ENCODE measurements at places on chromosomes 12 and 14.

- no peak overlapping the region for H3K27ac ChIP-seq
- H3K36me3 ChIP-seq: peaks cover 1% of the 10 kb centered on the region
- DNase-seq: no peak
- H3K27me3 ChIP-seq: no peaks in the 10 kb centered on the region
- H3K4me3 ChIP-seq: no peak overlapping the region
- H3K4me1 ChIP-seq: peaks cover 8% of the 10 kb centered on the region
Observed at GRCh38 chr14:79652513-79653307, 558.6 kb downstream of the DIO2 start.

- no peaks in the 10 kb centered on the region for H3K36me3 ChIP-seq
- H3K4me1 ChIP-seq: peaks cover 2% of the 10 kb centered on the region
- H3K27ac ChIP-seq: no peak overlapping the region
- no peak overlapping the region for H3K4me3 ChIP-seq
Observed at GRCh38 chr12:94670898-94671297, 20.5 kb upstream of the TMCC3 start.

DNA sequence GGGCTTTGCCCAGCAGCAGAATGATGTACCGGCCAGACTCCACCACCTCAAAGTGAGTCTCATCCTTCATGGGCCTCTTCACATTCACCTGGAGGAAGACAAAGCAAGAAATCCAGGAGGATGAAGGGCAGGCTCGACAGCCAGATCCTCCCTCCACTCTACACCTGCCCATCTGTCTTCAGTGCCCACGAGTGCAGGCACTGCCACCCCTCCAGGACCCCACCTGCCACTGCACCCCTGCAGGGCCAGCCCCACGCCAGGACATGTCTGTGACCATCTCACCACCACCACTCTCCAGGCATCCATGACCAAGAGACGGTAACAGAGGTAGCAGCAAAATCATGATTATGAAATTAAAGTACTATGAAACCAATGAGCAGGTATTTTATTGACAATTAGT is 84.3 kb upstream of the ANO2 start:
- no peaks in the 10 kb centered on the region for H3K36me3 ChIP-seq
- H3K27ac ChIP-seq: no peak overlapping the region
- DNase-seq: no peak
- no peak overlapping the region for H3K4me3 ChIP-seq

GRCh38 chr12:76299536-76300296 is 48.5 kb downstream of the BBS10 start:
- H3K27ac ChIP-seq: no peak overlapping the region
- no peak for DNase-seq
- H3K4me1 ChIP-seq: no peaks in the 10 kb centered on the region

DNA sequence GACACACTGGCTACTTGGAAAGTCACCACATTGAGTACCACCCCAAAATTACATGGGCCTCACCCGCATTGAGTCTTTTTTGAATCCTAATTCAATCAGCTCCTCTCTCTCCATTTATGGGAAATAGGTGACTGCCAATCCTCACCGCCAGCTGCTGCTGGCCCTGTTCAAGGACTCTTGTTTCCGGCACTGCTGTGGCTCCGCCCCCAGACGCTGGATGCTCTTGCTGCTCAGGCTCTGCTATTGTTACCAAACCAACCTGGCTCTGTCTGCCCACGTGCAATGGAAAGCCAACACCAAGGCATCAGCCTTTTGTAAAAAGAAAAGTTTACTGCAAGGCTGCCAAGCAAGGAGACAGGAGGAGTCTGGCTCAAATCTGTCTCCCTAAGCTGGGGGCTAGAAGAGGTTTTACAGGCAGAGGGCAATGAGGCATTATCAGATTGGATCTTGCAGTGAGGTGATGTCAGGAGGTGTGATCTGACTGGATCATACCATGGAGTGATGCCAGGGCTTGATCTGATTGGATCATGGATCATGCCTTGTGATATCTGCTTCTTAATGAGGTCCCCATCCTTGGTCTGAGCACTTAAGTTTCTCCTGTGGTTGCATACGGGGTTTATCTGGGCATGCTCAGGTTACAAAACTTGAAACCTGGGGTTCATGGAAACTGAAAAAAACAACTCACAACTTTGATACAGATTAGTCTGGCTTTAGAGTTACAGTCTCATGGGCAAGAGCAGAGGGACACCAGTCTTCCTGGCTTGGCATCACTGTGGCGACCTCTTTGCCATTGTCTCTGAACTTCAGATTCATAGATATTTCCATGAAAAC is 117.1 kb upstream of the SLC35F4 start:
- H3K4me3 ChIP-seq: no peak overlapping the region
- H3K4me1 ChIP-seq: peaks cover 3% of the 10 kb centered on the region
- no peak overlapping the region for H3K27ac ChIP-seq
- H3K36me3 ChIP-seq: no peaks in the 10 kb centered on the region

DNA sequence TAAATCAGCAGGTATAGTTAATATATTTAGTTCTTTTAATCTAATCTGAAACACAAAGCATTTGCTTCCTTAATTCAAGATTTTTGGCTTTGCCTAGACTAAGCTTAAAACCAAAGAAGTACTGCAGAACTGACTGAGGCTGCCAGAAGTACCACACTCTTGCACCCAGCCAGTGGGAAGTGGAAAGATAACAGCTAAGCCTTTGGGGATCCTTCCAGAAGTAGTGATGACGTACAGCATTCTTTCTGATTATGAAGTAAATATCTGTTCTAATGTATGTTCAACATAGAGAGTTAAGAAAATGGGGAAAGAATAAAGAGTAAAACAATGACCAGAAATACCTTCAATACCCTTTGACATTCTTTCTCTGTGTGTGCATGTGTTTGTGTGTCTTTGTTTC is 19.3 kb downstream of the NTF3 start:
- no peak for DNase-seq
- H3K27me3 ChIP-seq: peaks cover 41% of the 10 kb centered on the region
- no peak overlapping the region for H3K27ac ChIP-seq
- no peak overlapping the region for H3K4me3 ChIP-seq
- no peaks in the 10 kb centered on the region for H3K4me1 ChIP-seq

GRCh38 chr12:51484119-51484518 is 59.5 kb downstream of the SLC4A8 start:
- H3K4me3 ChIP-seq: no peak overlapping the region
- H3K27ac ChIP-seq: no peak overlapping the region
- peaks cover 8% of the 10 kb centered on the region for H3K27me3 ChIP-seq

- no peak for DNase-seq
- H3K4me3 ChIP-seq: no peak overlapping the region
- no peak overlapping the region for H3K27ac ChIP-seq
- peaks cover 7% of the 10 kb centered on the region for H3K4me1 ChIP-seq
- H3K36me3 ChIP-seq: no peaks in the 10 kb centered on the region
Observed at GRCh38 chr12:110923692-110924334, 3.4 kb upstream of the MYL2 start.

DNA sequence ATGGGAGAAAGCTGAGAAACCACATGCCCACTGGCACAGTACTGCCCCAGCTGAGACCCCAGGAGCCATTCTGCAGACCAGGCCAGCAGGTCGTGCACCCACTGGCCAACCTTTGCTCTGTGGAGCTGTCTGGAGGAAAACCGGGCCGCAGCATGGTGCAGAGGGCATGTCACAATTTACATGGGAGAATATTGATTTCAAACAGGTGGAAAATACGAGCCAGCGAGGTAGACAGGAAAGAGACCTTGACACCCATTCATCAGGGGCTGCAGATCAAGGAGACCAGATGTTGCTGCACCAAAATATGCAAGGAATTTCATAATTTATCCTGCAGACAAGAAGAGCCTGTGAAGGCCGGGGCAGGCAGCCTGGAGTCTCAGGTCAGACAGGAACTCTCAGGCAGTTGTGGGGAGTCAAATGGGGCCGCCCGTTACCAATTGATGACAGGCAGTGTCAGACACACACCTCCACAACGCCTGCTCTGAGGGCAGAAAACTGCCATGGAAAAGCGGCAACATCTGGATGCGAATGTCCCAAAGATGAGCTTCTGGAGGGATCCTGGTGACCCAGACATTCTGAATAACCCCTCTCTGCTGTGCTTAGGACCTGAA is 74.6 kb upstream of the BCL11B start:
- peaks cover 17% of the 10 kb centered on the region for H3K4me1 ChIP-seq
- peak overlapping the region; percentile 12 for H3K4me3 ChIP-seq
- H3K27me3 ChIP-seq: no peaks in the 10 kb centered on the region
- no peaks in the 10 kb centered on the region for H3K36me3 ChIP-seq
- peak overlapping the region; percentile 73 for H3K27ac ChIP-seq

GRCh38 chr12:7073946-7074345 is 13.4 kb downstream of the C1S start:
- H3K36me3 ChIP-seq: no peaks in the 10 kb centered on the region
- peaks cover under 1% of the 10 kb centered on the region for H3K4me1 ChIP-seq
- no peak overlapping the region for H3K4me3 ChIP-seq
- H3K27ac ChIP-seq: no peak overlapping the region
- DNase-seq: no peak
- peaks cover 26% of the 10 kb centered on the region for H3K27me3 ChIP-seq

DNA sequence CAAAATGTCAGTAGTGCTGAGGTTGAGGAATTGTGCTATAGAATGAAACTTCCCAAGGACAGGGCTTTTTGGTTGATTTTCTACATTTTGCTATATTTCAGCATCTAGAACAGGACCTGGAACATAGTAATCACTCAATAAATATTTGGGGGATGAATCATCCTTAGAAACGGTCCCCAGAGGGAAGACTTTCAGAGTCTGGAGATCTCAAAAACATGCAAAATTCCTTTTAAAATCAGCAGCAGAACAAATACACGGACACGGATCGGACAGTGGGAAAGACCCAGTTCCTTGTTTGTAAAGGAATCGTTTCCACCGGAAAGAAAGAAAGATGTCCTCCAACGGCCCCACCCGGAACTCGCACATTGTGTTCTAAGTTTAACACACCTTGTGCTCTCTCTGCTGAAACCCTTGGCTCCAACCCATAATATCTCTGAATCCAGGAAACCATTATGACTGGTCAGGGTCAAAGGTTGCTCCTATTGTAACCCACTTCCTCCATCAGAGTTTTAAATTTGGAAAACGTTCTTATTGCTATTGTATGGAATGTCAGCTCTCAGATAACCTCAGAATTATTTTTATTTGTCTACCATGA is 617.2 kb downstream of the MED13L start:
- H3K4me3 ChIP-seq: no peak overlapping the region
- no peak for DNase-seq
- H3K27ac ChIP-seq: no peak overlapping the region
- peaks cover 3% of the 10 kb centered on the region for H3K27me3 ChIP-seq

- H3K4me1 ChIP-seq: no peaks in the 10 kb centered on the region
- no peak overlapping the region for H3K4me3 ChIP-seq
- H3K27ac ChIP-seq: no peak overlapping the region
Observed at GRCh38 chr14:65958664-65959562, 527.3 kb upstream of the CCDC196 start.

DNA sequence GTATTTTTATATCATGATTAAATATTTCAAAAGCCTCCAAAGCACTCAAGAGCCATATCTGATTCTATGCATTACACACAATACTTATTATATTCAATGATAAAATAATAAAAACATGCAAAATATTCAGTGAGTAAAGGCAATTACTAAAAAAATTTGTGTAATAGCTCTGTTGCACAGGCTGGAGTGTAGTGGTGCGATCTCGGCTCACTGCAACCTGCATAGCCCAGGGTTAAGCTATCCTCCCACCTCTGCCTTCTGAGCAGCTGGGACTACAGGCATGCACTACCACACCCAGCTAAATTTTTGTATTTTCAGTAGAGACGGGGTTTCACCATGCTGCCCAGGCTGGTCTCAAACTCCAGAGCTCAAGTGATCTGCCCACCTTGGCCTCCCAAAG is 45.4 kb downstream of the SBNO1 start:
- H3K4me1 ChIP-seq: no peaks in the 10 kb centered on the region
- H3K36me3 ChIP-seq: peaks cover 34% of the 10 kb centered on the region
- no peak overlapping the region for H3K27ac ChIP-seq
- H3K4me3 ChIP-seq: no peak overlapping the region
- no peaks in the 10 kb centered on the region for H3K27me3 ChIP-seq

- no peaks in the 10 kb centered on the region for H3K27me3 ChIP-seq
- H3K36me3 ChIP-seq: no peaks in the 10 kb centered on the region
- no peak for DNase-seq
- no peak overlapping the region for H3K4me3 ChIP-seq
- no peak overlapping the region for H3K27ac ChIP-seq
Observed at GRCh38 chr14:100404419-100404818, 81.3 kb downstream of the SLC25A47 start.

DNA sequence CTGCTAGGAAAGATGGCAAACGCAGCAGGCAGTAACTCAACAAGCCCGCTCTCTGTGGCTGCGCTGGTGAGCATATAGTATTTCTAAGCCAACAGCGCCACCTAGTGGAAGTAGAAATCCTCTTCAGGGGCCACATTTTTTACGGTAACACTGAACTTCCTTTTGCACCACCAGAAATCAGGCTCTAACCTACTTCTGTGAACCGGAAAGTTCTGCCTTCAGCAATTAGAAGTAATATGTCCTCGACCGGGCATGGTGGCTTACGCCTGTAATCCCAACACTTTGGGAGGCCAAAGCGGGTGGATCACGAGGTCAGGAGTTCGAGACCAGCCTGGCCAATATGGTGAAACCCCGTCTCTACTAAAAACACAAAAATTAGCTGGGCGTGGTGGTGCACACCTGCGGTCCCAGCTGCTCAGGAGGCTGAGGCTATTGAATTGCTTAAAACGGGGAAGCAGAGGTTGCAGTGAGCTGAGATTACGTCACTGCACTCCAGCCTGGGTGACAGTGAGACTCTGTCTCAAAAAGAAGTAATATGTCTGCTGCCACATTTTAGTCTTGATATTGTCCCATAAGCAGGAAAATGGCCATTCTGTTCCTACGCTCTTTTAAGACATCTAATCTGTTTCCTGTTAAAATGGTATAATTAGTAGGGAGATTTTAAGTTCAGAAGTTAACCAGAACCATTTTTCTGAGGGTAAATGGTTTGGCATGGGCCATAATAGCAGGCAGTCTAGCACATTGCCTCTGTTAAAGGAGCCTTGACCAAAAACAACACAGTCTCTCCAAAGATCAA is 26.8 kb downstream of the APOBEC1 start:
- H3K4me1 ChIP-seq: peaks cover 6% of the 10 kb centered on the region
- H3K36me3 ChIP-seq: no peaks in the 10 kb centered on the region
- peak; percentile 82 for DNase-seq
- peaks cover 8% of the 10 kb centered on the region for H3K27me3 ChIP-seq

DNA sequence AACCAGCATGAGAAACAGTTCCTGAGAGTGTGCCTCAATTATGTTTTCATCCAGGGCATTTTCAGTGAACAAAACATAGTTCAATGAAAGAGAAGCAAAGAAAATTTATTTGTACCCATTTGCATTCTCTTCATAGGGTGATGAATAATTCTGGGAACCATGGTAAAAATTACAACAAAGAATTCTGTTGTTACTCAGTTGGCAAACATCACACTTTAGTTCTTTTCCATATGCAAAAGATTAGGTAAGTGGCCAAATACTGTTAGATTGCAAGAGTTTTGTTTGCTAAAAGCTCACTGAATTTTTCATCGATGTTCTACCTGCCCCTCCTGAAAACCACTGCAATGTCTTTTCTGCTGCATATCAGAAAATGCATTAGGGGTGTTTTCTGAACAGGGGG is 132.4 kb upstream of the RGS6 start:
- H3K27ac ChIP-seq: no peak overlapping the region
- H3K36me3 ChIP-seq: no peaks in the 10 kb centered on the region
- H3K4me1 ChIP-seq: peaks cover 8% of the 10 kb centered on the region
- no peak for DNase-seq

- no peak for DNase-seq
- no peak overlapping the region for H3K4me3 ChIP-seq
Observed at GRCh38 chr12:53991077-53991460, 6.1 kb downstream of the HOXC10 start.

- H3K36me3 ChIP-seq: peaks cover 15% of the 10 kb centered on the region
- peaks cover 5% of the 10 kb centered on the region for H3K4me1 ChIP-seq
- H3K4me3 ChIP-seq: no peak overlapping the region
- H3K27me3 ChIP-seq: no peaks in the 10 kb centered on the region
Observed at GRCh38 chr12:11661491-11662089, 12.1 kb downstream of the ETV6 start.

All from progenitor cell of endocrine pancreas (in vitro differentiated cells).